ENCODE measurements at places on chromosomes 3 and 15. TPM values are rescaled to one million over a fixed set of nuclear protein-coding genes. Genes with fewer than 3 reads are reported as not detected.

- no peak for DNase-seq
These were observed 9.0 kb upstream of the ILDR1 start for GRCh38 chr3:122031123-122031468.

DNA sequence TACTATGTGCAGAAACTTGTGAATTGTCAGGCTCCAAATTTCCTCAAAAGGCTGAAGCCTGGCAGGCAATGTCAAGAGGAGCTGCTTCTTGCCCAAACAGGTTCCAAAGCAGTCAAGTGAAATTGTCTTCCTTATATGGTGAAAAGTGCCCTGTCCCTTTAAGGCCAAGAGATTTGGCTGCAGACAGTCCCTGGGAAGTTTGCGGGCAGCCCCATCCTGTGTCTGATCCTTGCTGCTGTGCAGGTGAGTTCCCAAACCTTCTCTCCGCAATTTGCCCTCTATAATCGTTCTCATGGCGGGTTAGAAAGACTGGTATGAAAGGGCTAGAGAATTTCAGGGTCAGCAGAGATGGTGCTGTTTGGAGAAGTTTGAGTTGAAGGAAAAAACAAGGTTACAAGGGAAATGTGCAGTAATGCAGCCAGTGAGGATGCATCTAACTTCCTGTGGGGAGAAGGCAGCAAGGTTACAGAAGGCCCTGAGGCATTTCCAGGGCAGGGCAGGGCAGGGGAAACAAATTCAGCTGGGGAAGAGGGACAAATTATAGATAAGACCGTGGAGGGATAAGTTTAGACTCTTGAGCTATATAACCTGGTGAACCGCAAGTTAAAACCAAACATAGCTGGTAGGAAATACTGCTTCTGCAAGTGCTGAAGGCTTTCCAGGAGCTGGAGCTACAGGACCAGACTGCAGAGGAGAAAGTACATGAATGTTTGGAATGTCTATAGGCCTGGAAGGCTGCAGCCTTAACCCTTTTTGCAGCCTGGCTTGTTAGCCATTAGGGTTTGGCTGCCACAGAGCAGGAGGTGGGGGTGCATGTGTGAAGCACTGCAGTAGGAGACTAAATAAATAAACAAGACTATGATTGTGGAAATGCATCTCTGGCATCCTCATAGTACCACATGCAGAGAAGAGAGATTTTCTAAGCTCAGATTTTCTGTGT, 256.2 kb upstream of the IL12A start:
- peak; percentile 28 for DNase-seq

GRCh38 chr15:64089543-64090280, 3.9 kb downstream of the CIAO2A start:
- DNase-seq = peak; percentile 45

GRCh38 chr15:63203451-63204090, 14.2 kb downstream of the RAB8B start:
- DNase-seq = peak; percentile 35

Gene CSK
- total RNA-seq = 21.0 TPM

GRCh38 chr3:160099834-160100233, 111.2 kb downstream of the IL12A start:
- DNase-seq = no peak

DNA sequence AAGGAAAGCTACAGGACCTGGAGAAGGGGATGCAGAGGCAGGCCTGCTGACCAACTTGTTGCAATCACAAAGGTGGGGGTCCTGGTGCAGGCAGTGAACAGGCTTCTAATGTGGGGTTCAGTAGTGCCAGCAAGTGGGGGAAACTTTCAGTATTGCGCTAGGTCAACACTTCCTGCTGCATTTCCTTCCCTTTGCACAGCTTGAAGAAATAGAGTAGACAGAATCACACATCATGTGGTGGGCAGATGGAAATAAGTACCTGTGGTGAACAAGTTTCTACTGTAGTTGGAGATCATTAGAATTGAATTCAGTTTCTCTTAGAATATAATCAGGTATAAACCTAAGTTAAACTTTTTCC, 63.4 kb downstream of the RGMA start:
- DNase-seq = no peak

Gene GRAMD2A
- not detected for total RNA-seq

GRCh38 chr15:91265416-91265940, 165.4 kb downstream of the SV2B start:
- DNase-seq = no peak
